Brain microvascular endothelial cell (primary cell): ENCODE measurements at places on chromosomes 1 and 21.
A peak's percentile ranks its signal among the peaks of the same experiment; 100 is the strongest.

- no peak for DNase-seq
Measured at GRCh38 chr21:18831942-18832676, 428.5 kb upstream of the TMPRSS15 start.

DNA sequence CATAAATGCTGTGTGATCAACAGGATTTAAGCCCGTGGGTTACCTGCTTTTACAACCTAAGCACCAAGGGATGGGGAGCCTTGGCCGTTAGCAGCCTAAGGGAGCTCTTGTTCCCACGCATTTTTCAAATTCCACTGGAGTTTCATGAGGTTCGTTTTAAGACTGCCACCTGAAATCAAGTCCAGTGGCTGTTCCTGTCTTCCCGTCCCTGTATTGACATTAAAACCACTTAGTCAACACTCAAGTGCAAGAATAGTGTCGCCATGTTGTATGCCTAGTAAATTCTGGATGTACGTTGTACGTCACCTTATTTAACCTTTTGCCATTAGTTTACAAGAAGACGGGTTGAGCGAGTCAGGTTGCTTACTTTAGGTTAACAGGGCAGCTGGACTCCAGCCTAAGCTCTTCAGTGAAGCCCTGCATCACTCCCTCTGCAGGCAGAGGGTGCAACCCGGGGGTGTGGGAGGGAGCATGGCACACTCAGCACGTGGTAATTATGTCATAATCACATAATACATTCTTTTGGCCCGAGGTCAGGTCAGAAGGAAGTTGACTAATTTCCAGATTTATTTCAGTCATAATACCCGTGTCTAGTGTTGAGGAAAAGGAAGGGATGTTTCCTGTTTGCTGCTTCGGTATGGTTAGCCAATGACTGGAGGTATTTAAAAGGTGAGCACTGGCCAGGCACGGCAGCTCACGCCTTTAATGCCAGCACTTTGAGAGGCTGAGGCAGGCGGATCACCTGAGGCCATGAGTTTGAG lies 42.5 kb downstream of the CNST start:
- DNase-seq: peak; percentile 92

- DNase-seq: no peak
Measured at GRCh38 chr21:45516071-45516670, 26.1 kb downstream of the SLC19A1 start.

GRCh38 chr1:216765346-216766300 lies 42.4 kb upstream of the ESRRG start:
- DNase-seq: no peak

DNA sequence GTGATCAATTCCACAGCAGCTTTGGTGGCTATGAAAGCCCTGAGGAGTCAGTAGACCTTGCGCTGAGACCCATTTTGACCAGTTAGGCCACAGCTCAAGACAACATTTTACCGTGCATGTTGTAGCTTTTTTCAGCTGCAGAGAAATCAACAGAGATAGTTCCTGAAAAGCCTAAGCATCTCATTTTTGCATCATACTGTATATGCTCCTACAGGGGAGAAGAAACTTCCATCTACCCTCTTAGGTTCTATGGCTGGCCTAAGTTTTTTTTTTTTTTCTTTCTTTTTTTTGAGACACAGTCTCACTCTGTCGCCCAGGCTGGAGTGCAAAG lies 24.8 kb upstream of the EYA3 start:
- no peak for DNase-seq

- DNase-seq: no peak
Measured at GRCh38 chr1:207740207-207740606, 11.6 kb upstream of the CD46 start.

DNA sequence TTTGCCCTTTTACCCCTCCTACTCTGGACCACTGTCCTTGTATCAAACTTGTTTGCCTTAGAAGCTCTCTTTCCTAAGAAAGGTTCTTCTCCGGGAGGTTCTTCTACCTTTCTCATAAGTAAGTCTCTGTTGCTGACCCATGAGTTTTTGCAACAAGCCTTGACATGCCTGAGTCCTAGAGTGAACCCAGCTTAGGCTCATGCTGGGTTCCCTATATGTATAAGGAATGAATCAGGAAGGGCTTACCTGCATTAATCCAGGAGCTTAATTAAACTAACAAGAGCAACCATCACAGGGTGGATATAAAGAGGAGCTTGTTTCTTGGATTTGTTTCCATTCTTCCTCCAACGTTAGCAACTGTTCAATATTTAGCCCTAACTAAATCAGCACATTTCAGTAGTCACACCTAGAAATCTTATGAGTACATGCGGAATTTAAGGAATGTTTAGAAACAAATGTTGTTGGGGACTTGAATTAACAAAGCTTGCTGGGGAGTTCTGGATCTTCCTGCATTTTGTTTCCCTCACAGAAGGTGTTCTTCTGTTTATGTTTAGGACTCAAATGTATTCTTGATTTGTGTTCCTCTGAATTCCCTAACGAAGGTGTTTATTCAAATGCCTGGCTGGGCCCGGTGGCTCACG lies 64.3 kb upstream of the RAB3GAP2 start:
- no peak for DNase-seq

DNA sequence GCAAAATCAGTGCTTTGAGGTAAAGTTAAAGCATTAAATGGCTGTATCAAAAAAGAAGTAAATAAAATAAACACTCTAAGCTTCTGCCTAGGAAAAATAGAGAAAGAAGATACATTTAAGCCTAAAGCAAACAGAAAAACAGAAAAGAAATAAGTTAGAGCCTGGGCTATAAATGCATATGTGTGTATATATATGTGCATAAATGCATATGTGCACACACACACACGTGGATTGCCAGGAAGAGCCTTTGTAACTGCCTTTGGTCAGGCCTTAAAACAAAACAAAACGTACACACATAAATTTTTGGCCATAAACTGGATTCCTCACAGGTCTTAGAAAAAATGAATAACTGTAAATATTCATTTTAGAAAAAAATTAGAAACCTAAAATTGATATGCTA lies 925.8 kb downstream of the MRPL39 start:
- DNase-seq: no peak

- DNase-seq: no peak
Measured at GRCh38 chr1:17119773-17120480, 676 bp upstream of the PADI2 start.

GRCh38 chr1:59549066-59549837 lies 252.4 kb downstream of the FGGY start:
- DNase-seq: no peak
